Endothelial cell (in vitro differentiated cells): ENCODE measurements at places on chromosomes 7 and 10. TPM values are rescaled to one million over a fixed set of nuclear protein-coding genes. Genes with fewer than 3 reads are reported as not detected.

Gene SLC29A3
- total RNA-seq, result 11.7 TPM

Gene YAE1
- total RNA-seq, result 13.4 TPM

Gene SKIDA1
- total RNA-seq, result 5.9 TPM

Gene IFIT2
- total RNA-seq, result 0.80 TPM

Gene COL17A1
- 4.2 TPM for total RNA-seq

Gene UCN3
- not detected for total RNA-seq

Gene NRP1
- 486 TPM for total RNA-seq

- no peak for DNase-seq
These were observed 10.3 kb downstream of the PWWP2B start for GRCh38 chr10:132407243-132407746.

DNA sequence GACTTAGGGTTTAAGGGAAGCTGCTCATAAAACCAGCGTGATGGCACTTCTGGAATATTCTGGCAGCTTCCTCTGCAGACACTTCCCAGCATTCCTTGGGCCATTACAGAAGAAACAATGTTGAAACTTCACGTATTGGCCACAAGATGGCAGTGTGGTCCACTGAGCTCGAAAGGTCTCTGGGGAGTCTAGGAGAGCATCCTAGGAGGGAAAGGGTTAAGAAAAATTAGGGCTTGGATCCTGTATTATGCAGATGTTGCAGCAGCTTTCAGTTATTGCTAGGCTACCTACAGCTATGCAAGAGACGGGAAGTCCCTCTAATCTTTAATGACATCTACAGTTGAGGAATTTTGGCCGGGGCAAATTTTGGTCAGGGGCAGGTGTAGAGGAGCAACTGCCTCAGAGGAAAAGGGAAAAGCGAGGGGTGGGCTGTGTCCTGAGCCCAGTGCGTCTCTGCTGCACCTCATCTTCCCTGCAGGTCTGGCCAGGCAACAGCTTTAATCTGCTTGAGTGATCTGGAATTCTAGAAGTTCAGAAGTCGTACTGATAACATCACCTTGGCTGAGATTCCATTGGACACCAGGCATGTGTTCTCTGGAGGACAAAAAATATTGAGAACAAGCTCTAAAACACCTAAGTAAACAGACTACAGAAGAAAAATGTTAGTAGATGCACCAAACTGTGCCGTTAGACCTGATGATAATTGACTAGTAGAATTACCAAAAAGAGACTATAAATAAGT lies 220.8 kb upstream of the PRSS58 start:
- DNase-seq, result peak; percentile 31

DNA sequence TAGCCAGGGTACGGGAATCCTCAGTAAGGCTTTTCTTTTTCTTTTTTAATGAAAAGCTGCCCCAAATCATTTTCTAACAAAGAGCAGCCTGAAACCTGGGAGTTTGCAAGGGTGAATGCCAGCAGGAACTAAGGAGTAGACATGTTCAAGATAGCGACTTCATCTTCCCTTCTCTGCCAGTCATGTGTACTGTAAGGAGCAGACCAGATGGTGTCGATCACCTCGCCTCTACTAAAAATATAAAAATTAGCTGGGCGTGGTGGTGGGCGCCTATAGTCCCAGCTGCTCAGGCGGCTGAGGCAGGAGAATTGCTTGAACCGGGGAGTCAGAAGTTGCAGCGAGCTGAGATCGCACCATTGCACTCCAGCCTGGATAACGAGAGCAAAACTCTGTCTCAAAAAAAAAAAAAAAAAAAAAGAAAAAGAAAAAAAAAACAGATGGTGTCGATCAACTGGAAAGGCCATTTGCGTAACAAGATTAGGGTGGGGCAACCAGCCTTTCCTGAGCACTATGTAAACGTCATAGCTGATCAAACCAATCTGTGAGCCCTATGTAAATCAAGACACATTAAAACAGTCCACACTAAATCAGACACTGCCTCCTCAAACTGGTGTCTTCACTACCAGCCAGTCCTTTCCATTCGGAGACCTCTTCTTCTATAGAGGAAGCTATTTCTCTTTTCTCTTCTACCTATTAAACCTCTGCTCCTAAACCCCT lies 33.8 kb downstream of the NOLC1 start:
- DNase-seq, result no peak

DNA sequence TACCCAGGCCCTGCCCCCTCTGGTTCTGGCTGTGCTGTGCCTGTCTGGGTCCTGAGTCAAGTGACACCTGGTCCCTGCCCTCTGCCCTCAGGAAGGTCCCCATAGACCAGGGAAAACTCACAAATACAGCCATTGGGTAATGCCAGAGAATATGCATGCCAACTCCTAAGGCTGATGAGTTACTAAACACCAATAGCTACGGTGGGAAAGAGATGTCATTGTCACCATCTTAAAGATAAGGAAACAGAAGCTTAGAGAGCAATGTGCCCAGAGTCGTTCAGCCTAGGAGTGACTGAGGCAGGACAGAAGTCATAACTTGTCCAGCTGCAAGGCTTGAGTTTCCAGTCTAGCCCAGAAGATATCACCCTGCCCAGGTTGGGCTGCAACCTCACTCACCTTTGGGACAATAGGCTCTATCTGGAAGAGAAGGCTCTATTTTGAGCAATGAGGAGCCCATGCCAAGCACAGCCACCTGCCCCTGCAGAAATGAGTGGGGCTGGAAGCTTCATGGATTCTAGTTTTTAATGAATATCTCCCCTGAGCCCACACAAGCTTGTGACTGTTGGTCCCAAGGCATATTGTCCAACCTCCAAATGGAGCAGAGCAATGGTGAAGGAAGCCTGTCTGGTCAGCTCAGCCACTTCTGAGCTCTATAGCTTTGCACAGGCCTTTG lies 42.6 kb downstream of the ZNF273 start:
- DNase-seq, result no peak

DNA sequence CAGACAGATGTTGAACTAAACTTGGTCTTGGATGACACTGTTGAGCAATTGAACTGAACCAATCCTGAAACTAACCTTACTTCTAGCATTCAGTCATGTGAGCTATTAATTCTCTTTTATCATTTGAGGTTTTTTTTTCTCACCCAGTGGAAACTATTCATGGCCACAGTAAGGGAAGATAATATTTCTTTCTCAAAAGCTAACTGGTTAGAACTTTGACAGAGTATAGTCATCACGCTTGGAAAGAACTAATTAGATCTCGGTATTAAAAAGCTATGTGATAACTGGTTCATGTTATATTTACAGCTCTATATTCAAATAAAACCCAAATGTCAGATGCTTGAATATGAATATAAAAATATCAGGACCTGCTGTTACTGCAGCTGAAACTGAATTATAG lies 89.5 kb downstream of the OTUD1 start:
- DNase-seq, result no peak

DNA sequence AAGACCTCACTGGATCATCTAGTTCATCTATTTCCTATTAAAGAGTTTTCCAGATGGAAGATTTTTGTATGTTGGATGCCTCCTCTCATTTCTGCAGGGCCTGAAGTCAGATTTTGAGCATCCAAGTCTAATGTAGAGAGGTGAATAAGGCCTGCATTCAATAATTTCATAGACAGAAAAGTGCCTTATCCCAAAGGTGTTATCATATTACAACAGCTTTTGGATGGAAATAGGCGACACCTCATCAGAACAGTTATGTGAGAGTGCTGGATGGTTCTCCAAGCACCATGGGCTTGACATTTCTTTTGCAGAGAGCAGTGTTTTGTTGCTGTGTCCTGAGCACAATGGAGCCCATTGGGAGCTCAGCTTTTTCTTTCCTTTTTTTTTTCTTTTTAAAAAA lies 162.4 kb upstream of the MEOX2 start:
- no peak for DNase-seq

- peak; percentile 70 for DNase-seq
These were observed at the start of gene CABCOCO1 for GRCh38 chr10:61662794-61663259. Gene CABCOCO1, plus strand, starts transcription at chr10:61662929. Its CDS starts 44 bp downstream, at chr10:61662973.

GRCh38 chr7:44980393-44981034 lies 1.7 kb upstream of the MYO1G start:
- no peak for DNase-seq

- DNase-seq, result no peak
These were observed 148.1 kb downstream of the DNAJB9 start for GRCh38 chr7:108717781-108718180.

DNA sequence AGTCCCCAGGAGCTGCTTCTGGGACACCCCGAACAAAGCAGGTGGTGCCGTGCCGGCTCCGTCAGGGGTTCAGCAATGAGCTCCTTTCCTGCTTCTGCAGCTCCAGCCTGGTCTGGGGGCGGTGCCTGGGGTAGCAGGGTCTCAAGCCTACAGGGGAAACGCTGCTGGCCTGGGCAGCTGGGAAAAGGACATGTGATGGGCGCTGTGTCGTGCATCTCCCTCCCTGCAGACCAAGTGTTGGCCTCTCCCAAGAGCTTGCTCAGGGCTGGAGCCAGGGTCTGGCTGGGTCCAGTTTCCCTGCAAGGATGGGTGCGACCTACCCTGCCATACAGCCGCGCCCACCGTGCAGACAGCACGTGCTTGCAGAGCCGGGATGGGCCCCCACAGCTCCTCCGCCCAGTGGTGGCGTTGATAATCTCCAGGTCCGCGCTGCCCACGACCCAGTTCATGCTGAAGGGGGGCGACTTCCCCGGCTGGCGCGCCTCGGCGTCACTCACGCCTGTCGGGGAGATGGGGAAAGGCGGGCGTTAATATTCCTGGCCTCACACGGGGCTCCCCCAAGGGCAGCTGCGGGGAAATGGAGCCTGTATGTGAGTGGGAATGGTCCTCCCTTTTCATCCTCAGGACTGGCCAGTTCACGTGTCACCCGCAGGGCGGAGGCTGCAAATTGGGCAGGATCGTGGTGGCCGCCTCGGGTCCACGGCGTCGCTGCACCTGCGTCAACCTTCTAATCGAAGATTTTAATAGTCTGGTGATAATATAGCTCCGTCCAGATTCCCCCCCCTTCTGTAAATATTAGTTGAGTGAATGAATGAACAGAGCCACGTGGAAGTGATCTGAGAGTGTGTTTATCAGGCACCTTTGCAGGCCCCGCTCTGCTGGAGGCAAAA lies 128.6 kb downstream of the WDR37 start:
- no peak for DNase-seq

- DNase-seq, result no peak
These were observed 81.0 kb upstream of the CAV2 start for GRCh38 chr7:116418524-116418923.

DNA sequence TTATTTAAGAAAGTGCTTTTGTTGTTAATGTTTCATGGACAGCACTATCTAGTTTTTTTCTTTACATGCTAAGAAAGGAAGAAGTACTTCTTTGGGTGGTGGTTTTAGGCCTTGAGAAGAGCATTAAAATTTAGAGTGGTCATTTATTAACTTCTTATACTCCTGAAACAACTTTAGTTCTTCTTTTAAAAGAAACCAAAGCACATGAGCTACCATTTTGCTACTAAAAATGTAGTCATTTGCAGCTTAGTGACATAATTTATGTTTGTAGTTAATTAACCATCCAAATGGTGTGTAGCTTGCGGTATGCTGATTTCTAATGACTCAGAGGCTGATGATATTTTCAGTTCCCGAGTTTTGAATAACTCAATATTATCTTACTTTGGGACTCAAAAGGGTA lies 207.5 kb downstream of the BBS9 start:
- no peak for DNase-seq

DNA sequence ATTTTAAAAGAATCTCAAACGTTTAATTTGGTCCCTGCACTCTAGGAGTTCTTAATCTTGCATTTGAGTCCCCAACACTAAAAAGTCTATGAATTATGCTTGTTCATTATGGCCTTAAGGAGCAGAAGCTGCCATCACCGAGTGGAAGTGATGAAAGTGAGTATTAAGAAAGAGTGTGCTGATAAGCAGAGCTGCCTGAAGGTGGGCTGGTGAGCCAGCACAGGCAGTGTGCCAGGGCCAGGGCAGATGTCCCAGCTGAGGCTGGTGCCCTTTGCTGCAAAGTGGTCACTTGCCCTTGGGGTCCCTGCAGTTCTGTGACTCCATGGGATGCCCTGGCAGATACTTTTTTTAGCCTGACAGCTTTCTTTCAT lies 72.9 kb upstream of the LOXL4 start:
- no peak for DNase-seq

- no peak for DNase-seq
These were observed 760 bp upstream of the FOXK1 start for GRCh38 chr7:4681218-4681851.

DNA sequence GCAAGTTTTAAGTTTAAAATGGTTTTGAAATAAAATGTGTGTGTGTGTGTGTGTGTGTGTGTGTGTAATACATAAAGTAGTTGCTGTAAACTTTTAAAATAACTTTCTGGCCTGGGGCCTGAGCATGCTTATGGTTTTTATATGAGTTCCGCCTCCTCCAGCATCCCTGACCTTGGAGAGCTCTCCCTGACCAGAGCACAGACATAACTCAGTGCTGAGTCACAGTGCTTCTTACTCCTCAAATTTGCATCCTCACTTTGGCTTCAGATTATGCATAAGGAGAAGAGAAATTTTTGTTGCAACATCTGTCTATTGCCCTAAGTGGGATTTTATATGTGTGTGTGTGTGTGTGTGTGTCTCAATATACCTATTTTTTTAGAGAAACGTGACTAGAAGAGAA lies 200.8 kb downstream of the ELMO1 start:
- DNase-seq, result no peak

DNA sequence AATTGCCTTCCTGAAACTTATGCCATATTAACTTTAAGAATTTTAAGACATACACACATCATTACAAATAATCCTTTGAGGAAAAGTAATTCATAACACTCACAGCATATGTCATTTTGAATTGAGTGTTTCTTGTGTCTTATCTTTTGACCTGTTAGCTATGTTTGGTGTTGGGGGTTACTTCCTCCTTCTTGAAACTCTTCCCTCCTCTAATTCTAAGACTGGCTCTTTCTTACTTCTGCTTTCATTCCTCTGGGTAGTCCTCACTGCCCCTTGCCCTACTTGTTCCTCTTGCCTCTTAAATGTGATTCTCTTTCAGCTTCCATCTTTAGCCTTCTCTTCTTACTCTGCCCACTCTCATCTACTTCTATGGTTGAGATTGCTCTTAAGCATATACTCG lies 28.3 kb upstream of the PIP4K2A start:
- DNase-seq, result no peak

- no peak for DNase-seq
These were observed 48.6 kb upstream of the MKI67 start for GRCh38 chr10:128174581-128175559.

DNA sequence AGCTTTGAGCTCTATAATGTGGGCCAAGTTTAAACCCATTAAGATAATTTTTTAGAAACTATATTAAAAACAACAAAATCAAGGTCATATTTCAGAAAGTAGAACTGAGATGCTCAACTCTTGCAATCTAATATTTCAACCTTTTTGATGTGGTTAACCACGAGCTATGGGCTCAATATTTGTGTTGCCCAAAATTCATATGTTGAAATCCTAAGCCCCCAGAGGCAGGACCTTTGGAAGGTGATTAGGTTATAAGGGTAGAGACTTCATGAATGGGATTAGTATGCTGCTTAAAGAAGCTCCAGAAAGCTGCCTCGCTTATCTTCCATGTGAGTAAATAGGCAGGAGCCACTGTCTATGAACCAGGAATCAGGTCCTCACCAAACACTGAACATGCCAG lies 284.4 kb downstream of the CRPPA start:
- DNase-seq, result no peak
